ENCODE measurements at places on chromosomes 1 and 21. TPM values are rescaled to one million over a fixed set of nuclear protein-coding genes. Genes with fewer than 3 reads are reported as not detected.

The KPRP gene
- total RNA-seq = 0.21 TPM

The PRPF38A gene
- 24.8 TPM for total RNA-seq

The ZNF687 gene
- total RNA-seq = 13.2 TPM

The OPRD1 gene
- 0.72 TPM for total RNA-seq

Data from tongue (tissue), 3 donors.